ENCODE measurements at places on chromosomes 3 and 15.

DNA sequence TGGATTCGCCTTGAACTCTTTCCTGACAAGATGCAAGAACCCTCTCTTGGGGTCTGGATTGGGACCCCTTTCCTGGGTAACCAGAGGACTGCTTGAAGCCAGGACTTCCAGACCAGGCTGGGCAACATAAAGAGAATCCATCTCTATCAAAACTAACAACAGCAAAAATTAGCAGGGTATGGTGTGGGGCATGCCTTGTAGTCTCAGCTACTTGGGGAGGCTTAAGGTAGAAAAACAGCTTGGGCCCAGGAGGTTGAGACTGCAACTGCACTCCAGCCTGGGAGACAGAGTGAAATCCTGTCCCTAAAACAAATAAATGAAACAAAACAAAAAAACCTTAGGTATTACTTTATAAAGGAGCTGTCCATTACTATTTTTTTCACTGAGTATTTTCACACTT, 93.1 kb upstream of the PLXND1 start:
- DNase-seq = no peak

- DNase-seq = no peak
Measured at GRCh38 chr3:51845129-51845528, 16.3 kb upstream of the IQCF2 start.

- peak; percentile 27 for DNase-seq
Measured at GRCh38 chr15:90101130-90101968, 919 bp downstream of the IDH2 start.

DNA sequence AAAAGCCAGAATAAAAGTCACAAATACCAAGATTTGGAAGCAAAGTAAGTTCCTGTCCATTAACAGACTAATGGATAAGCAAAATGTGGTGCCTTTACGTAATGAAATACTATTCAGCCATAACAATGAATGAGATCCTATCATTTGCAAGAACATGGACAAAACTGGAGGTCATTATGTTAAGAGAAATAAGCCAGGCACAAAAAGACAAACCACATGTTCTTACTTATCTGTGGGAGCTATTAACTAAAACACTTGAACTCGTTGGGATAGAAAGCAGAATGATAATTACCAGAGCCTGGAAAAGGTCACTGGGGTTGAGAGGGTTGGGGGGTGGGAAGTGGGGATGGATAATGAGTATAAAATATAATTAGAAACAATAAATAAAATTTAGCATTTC, 1015.9 kb downstream of the OTOL1 start:
- no peak for DNase-seq

DNA sequence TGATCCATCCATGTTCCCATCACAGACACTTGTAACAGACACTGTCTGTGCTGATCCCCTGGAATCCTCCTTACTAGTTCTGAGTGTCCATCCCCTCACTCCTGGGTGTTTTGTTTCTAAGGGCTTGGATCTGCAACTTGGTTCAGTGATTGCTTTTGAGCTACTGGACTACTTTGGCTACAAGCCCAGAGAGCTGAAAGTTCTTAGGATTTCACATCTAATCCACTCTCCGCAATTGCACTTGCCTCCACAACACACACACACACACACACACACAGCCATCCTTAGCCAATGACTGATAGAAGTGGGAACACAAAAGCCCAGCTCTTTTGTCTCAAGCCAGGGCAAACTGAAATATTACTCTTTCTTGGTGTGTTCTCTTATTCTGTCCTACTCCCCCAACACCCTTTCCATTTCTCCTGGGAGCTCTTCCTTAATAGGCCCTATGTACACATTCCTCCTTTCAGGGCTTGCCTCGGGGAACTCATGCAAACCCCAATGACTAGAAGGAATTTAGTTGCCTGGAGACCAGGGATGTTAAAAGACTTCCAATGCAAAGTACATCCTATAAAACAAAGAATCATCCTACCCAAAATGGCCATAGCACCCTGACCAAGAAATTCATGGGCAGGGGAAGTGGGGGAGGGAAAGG, 206.1 kb upstream of the UBE2E2 start:
- DNase-seq = no peak

- DNase-seq = no peak
Measured at GRCh38 chr3:105527949-105528348, 161.2 kb downstream of the ALCAM start.

GRCh38 chr3:142027735-142028134, 121.6 kb downstream of the TFDP2 start:
- peak; percentile 7 for DNase-seq

GRCh38 chr3:38614091-38614490, 35.4 kb downstream of the SCN5A start:
- no peak for DNase-seq

DNA sequence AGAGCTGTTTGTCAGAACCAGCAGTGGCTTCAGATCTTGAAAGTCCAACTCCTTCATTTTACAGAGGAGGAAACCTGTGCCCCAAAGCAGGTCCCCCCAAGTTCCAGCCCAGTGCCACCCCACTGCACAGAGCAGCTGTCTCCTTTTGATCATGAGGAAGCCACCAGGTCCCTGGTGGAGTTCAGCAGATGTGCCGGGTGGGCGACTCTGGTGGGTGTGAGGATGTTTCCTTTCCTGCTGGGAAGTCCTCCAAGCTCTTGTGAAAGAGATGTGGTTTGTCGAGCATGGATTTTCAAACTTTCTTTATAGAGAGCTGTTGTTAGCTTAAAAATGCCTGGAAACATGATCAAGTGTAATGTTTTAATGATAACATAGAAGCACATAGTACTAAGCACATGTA, 52.0 kb downstream of the SMAD3 start:
- DNase-seq = no peak

- no peak for DNase-seq
Measured at GRCh38 chr15:48423896-48424475, 92.8 kb downstream of the DUT start.

GRCh38 chr15:29590701-29591100, 231.6 kb downstream of the TJP1 start:
- DNase-seq = no peak

DNA sequence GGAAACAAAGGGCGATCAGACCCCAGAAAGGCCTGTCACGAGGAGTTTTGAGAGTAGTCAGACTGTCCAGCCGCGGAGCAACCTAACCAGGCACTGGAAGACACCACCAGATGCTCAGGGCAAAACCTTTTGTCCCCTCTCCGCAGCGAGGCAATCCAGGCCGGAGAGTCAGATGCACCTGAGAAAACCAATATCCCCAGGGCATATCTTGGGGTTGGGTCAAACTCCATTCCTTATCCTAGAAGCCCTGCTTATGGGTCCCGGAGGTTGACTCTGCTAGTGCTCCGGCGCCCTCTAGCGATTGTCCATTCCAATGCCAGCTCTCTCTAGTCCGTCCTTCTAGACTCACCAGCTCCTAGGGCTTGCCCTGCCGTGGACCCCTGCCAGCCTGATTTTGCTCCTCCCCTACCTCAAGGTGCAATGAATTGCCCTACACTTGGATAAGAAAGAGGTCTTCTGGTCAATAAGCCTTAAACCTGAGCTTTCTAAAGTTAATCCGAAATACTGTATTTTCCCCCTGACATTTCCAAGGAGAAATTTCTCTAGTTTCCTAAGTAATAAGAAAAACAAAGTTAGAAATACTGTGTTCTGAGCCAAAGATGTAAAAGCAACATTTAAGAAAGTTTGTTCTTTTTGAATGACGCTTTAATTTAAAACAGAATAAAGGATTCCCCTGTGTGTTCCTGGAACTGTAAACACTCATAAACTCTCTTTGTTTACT, 5.5 kb downstream of the CPNE4 start:
- DNase-seq = peak; percentile 42

DNA sequence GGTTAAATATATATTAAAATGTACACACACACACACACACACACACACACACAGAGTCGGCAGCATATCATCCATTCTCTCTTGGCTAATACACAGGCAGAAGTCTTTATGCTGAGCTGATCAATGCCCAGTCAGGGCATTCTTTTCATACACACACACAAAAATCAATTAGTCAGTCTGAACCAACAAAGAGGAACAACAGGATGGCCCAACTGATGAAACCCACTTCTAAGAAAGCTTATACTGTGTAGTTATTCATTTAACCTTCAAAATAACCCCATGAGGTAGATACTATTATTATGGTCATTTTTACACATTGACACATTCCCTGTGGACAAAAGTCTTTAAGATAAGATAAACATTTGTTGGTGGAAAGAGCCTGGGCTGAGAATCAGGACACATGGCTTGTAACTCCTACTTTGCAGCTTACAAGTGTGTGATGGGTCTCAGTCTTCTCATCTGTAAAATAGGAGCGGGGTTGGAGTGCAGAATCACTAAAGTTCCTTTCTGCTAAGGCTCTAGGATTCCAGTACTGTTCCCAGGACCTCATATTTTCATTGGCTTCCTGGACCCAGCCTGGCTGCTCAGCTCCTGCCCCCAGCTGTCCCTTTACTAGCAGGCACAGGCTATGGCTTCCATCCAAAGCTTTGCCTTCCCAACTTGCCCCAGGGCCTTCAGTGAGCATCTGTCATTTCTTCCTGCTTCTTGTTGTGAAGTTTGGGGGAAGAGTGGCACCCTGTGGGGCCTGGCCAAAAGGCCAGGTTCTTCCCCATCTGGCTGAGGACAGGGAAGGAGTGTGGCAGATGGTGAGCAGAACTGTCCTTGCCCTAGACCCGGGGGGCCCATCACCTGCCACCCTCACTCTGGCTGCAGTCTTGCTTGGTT, 27.2 kb upstream of the GLCE start:
- DNase-seq = no peak

DNA sequence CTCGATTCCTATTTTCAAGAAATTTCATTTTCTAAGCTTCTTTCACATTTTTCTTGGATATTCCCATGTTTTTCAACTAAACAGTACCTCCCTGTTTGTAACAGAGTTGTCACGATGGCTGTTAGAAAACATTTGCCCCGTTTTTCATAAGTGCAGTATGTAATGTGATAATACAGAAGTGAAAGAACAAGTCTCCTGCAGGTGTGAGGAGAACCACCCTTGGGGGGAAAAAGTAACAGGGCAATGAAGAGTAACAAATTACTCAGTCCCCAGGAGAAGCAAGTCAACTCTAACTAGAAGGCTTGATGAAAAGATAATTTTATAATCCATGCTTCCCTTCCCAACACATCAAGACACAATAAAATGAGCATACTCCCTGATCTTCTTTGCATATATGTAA, 493.3 kb downstream of the FOXP1 start:
- no peak for DNase-seq

DNA sequence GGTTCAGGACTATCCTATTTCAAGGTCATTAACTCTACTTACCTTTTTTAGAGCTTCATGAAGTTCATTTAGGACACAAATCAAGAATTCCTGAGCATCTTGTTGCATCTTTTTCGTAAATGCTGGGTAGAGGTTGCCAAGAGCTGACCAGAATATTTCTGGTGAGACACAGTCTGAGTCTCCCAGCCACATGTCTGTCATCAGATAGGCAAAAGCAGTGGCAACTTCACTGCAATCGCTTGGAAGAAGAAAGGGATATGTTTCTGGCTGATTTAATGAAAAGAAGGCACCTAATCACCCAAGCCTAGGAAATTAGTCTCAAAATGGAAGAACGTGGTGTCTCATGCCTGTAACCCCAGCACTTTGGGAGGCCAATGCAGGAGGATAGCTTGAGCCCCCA, 2.9 kb downstream of the USP50 start:
- no peak for DNase-seq

DNA sequence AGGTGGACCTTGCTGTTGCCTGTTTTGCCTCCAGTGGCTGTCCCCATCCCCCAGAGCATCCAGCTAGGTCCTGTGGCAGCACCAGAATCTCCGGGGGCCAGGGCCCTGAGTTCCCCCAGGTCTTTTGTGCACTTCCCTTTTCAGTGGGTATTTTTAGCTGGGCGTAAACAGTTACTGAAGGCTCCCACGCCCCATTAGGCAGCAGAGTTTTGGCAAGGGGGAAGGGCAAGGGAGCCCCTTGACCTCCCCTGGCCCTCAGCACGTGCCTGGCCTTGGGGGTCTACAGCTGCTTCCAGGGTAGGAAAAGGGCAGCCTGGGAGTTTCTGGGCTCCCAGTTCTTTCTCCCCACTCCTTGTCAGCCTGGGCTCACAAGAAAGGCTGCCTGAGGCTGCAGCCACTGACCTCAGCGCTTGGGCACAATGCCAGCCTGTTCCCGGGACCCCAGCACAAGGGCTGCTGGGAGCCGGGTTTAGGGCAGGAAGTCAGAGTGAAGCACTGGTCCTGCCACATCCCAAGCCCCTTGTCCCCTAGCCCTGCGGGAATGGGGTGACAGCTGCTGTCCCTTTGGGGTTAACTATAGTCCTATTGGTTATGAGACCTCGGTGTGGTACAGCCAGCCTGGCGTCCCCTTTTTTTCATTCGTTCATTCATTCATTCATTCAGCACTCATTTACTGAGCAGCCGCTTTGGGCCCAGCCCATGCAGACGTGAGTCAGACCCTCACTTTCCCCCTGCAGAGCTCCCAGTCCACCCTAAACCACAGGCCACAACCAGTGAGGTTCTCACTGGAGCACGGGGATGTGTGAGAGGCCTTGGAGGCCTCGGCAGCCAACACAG, 8.4 kb downstream of the CSK start:
- DNase-seq = no peak

- no peak for DNase-seq
Measured at GRCh38 chr3:28699283-28699682, 350.7 kb upstream of the AZI2 start.

Data from CD4-positive, alpha-beta T cell treated with Interleukin-1 beta for 1 hour (primary cell).